ENCODE measurements at places on chromosomes 12 and 14.

GRCh38 chr12:99393763-99394162, 253.8 kb upstream of the GARIN6 start:
- DNase-seq: no peak

GRCh38 chr14:42004321-42004720, 397.6 kb downstream of the LRFN5 start:
- no peak for DNase-seq

- DNase-seq: no peak
Observed at GRCh38 chr14:51676549-51676948, 24.8 kb downstream of the FRMD6 start.

DNA sequence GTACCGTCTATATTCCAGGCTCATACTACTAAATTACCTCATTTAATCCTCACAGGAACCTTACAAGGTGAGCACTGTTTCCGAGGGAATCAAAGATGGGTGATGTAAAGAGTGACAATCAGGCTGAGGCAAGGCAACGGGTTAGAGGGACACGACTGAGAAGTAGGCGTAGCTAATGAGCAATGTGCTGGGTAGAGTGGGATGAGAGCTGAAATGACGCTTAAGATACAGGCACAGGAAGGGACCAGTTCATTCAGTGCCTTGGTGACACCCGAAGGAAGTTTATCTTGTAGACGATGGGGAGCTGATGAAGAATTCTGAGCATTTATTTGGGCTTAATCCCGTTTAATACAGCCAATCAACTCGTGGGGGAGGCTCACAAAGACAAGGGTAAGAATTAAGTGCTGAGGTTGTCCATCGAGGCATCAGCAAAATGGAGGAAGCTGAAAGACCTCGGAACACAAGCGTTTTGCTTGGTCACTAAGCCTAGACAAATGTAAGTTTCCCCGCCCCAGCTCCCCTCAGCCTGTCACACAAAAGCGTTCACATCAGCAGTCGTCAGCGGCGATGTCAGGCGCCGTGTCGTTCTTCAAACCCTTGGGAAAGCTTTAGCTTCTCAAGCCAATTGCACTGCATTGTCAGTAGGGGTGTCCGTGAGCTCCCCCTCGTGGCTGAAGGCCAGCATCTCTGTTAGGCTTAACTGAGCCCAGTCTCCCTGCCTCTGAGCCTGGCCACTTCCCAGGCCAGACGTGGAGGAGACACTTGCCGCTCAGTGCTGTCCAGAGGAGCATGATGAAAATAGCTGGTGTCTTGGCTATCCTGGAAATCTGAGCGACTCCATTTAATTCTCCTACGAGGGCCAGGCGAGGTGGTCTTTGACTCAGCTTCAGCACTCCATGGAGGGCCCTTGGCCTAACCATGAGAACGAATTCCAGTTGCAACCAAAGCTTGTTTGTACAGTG, 288.5 kb upstream of the G2E3 start:
- peak; percentile 87 for DNase-seq

GRCh38 chr14:54621686-54622085, 54.8 kb downstream of the SAMD4A start:
- DNase-seq: no peak

DNA sequence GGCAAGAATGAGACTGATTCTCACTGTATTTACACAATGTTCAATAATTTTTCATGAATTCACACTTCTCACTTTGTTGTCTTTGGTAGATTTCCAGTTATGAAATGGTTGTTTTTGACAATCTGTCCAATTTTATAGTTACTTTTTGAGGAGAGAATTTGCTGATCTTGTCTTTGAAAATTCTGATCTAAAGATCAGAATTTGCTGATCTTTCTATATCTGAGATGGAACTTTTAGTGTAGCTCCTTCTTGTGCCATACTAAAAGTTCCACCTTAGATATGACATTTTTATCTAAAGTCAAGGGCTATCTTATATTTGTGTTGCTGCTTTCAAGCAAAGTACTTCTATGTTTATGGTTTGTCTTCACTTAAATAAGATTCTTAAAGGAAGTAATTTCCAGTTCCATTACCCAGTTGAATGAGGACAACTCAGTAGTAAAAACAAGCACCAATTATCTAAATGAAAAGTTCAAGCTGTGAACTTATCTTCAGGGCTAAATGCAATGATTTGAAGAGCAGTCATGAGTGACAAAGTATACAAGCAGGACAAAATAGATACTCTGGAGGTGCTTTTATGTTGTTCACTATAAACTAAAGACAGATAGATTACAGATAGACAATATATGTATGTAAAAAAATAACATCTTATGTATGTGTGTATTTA, 76.4 kb upstream of the FOXG1 start:
- DNase-seq: no peak

- no peak for DNase-seq
Observed at GRCh38 chr12:102956738-102957327, 641 bp upstream of the ASCL1 start.

GRCh38 chr14:76490735-76491134, 114.8 kb downstream of the ESRRB start:
- no peak for DNase-seq

GRCh38 chr12:111405859-111406473, at the start of gene SH2B3:
Gene SH2B3, plus strand, starts transcription at chr12:111405923. Its CDS starts 12,223 bp downstream, at chr12:111418146.
- DNase-seq: no peak

DNA sequence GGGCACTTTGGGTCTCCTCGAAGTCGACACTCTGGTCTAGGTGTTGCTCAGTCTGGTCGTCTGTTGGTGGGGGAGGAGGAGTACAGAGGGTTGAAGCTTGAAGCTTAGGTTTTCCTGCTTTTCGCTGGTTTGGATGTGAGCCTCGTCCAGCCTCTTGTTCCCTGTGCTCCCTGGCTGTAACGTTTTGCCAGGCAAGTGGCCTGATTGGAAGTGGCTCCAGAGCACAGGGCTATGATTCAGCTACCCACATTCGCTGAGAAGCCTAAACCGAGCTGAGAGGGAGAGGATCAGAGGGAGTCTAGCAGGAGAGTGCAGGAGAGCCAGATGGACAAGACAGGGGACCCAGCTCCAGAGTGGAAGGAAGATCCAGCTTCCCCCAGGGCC, 6.1 kb downstream of the HOXC10 start:
- DNase-seq: no peak

DNA sequence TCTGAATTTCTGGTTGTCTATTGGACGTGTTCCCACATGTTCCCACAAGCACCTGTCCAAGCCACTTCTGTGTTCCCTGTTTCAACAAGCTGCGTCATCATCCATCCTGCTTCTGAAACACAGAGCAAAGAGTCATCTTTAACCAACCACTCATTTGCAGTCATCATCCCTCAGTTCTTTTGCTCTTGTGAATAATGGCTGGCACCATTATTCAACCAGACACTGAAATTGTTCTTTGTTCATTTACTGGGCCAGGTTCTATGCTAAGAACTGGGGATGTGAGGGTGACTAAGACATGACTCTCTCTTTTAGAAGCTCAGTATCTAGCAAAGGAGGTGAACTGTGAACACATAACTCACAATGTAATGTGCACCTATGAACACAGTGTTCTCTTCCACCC, 40.7 kb upstream of the ANO4 start:
- DNase-seq: no peak

DNA sequence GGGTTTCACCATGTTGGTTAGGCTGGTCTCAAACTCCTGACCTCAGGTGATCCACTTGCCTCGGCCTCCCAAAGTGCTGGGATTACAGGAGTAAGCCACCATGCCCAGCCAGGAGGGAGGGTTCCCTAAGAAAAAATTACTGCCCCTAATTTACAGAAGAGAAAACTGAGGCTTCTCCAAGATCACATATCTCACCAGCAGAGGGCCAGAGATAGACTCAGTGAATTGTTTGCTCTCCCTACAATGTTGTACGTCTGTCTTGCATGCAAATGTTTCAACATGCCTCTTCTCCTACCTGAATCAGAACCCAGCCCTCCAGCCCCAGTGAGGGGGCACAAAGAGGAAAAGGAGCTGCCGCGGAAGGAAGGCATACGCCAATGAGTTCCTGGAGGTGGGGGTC, 48.3 kb upstream of the TMEM263 start:
- no peak for DNase-seq

DNA sequence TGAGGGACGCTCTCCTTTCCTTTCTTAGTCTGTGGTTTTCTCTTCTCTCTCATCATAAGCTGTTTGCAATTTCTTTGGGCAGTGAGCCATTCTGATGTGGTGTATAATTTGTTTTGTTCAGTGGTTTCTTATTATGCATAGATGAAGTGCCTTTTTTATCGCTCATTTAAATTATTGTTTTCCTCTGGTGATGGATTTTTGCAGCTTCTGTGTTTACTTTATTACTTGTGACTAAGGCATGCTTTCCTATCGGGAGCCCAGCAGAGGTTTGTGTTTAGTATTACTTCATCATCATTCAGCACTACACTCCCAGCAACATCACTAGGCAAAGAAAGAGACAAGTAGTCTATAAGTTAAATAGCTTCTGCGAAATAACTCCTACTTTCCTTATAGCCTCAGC, 586.6 kb upstream of the NOVA1 start:
- no peak for DNase-seq

- no peak for DNase-seq
Observed at GRCh38 chr12:101243074-101243473, 33.0 kb upstream of the SLC5A8 start.

GRCh38 chr12:105077435-105077834, 6.8 kb downstream of the ALDH1L2 start:
- DNase-seq: no peak

DNA sequence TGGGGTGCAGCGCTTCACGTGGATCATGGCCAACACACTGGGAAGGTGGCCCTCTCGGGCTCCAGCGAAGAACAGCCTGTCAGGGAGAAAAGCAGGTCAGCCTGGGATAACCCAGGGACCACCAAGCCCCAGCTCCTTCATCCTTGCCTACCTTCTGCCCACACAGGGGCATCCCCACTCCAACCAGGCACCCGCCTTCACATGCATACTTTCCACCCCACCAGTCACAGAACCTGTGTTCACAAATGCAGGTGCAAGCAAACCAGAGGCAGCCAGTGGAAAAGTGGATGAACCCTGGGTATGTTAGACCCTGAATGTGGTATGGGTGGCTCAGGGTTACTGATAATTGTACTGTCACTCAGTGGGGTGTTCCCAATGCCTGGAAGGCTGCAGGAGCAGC, 12.4 kb upstream of the CEBPE start:
- no peak for DNase-seq

DNA sequence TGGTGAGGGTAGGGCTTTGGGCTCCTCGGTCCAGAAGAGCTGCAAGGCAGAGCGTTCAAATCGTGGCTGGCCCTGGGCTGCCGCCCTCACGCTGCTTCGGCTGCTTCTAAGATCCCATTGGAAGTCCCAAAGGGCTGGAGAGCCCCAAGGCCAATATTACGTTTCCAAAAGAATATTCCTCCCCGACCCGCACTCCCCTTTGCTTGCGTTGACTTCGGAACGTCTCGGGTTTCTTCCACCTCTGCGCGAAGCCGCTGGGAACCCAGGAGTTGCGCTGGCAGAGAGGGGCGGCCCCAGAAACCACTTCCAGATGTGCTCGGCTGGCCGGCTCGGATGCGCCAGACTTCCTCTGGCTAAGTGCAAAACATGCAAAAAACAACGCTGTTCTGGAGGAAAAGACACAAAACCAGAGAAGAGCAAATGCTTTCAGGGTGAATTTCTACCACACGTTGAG, at the start of gene GLT8D2:
TSS of gene GLT8D2 (minus strand) at position 285 of the 454 bp plus-strand sequence. CDS start 30,539 bp downstream, outside the sequence.
- no peak for DNase-seq

DNA sequence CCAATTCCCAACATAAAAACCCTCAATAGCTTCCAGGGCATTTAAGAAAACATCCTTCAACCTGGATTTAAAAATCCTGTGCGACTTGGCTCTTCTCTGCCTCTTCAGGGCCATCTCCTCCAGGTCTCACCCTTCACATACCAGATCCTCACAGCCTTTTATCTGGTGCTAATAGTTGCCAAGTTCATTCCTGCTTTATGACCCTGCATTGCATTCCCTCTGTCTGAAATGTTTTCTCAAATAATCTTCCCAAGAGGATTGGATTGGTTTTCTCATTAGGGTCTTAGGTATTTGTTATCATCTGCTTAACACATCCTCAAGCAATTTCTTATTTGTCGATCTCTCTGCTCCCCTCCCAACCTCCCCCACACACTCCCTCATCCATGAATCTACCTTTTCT, 832.0 kb downstream of the GALC start:
- DNase-seq: no peak

- DNase-seq: no peak
Observed at GRCh38 chr12:48969160-48969771, 2.3 kb downstream of the WNT10B start.

- DNase-seq: no peak
Observed at GRCh38 chr14:94690486-94690885, 78.3 kb downstream of the SERPINA3 start.

DNA sequence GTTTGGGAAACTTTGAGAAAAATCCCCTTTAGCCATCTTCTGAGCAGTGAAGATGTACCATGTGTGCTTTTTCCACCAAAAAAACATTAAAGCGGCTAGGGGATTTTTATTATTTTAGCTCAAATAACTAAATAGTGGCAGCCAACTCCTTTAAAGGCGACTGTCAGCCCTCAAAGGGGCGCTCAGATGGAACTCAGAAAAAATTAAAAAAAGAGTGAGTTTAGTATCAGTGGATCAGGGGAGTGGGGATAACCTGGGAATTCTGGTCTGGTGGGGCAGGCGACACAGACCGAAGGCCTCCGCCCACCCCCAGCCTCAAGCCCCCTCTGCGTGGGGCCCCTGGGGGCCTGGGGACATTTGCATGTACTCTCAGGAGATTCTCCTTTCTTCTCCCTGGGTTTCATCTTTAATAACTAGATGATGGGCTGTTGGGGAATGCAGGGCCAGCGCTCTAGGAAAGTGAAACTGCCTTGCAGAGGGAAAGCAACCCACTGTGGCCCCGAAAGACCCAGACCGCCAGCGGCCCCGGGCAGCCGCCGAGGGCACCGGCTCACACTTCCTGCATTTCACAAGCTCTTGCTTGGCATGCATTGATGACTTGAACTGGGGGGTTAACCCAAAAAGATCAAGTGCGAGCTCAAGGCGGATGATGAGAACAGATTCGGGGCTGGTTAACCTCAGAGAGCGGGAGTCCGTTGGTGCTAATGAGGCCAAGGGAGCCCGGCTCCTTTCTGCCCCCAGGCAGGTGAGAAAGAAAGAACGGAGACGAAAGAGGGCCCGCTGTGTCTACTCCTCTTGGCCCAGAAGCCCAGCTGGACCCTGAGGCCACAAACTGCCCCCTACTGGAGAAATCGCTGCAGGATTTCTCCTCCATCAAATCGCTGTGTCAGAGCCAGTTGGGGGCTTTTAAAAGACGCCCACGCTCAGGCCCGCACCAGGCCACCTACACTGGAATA, 7.3 kb upstream of the BATF start:
- DNase-seq: no peak

- peak; percentile 10 for DNase-seq
Observed at GRCh38 chr14:97046967-97047366, 249.8 kb downstream of the VRK1 start.

DNA sequence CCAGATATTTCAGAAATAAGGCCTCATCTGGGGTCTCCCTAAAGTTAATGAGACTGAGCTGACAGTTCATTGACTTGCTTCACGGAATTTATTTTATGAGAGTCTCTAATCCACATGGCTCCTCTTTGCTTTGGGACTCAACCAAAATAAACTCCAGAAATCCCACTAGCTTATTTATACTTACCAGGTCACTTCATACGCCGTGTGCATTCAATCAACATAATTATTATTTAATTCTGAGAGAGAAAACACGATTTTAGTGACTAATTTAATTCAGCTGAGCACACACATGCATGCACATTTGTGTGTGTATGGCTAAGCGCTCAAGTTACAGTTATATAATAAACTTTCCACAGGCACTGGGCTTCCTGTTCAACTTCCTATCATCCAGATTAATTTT, 333.4 kb upstream of the CCDC196 start:
- no peak for DNase-seq
